Esophagus muscularis mucosa (tissue), 4 donors: ENCODE measurements at places on chromosomes 3 and 15. TPM values are rescaled to one million over a fixed set of nuclear protein-coding genes. Genes with fewer than 3 reads are reported as not detected.

TM6SF1 gene
- 6.9 TPM for total RNA-seq

- no peak for DNase-seq
Measured at GRCh38 chr3:26827169-26827568, 204.6 kb downstream of the LRRC3B start.

DNA sequence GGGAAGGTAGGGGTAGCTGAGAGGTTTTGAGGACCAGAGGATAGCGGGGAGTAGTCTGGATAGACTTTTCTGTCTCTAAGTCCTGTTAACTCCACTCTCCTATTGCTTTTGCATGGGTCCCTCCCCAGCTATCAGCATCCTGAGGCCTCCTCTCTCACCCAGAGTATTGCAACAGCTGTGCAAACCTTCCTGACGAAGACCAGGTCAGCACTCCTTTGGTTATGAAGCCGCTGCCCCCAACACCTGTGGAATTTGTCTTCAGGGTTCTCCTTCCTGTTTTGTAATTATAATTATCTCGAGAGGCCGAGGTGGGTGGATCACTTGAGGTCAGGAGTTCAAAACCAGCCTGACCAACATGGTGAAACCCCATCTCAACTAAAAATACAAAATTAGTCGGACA, 24.8 kb downstream of the TYRO3 start:
- no peak for DNase-seq

DNA sequence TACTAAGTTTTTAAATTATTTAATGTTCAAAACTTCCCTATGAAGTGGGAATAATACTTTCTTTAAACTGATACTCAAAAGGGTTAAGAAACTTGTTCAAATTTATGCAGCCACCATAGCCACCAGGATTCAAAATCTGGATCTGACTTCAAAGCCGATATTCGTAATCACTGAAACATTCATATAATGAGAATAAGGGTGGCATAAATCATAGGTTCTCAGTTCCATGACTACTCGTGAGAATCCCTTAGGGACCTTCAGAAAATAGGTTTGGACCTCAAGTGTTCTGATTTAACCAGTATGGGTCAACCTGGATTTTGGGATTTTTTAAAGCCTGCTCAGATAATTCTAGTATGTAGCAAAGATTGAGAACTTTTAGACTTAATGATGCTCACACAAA, 160.6 kb downstream of the RBMS3 start:
- DNase-seq: no peak

- no peak for DNase-seq
Measured at GRCh38 chr15:41844814-41845213, 6.2 kb downstream of the PLA2G4B start.

DNA sequence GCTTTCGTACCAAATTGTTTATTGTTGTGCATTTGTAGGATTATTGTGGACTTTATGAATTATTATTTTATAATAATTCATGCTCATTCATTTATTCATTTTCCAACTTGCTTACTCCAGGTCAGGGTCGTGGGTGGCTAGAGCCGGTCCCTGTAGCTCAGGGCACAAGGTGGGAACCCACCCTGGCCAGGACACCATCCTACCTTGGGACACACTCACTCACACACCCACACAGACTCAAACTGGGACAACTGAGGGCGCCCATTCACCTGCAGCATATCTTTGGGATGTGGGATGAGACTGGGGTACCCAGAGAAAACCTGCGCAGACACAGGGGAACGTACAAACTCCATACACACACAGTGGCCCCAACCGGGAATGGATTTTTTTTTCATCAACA, 40.6 kb downstream of the SSUH2 start:
- no peak for DNase-seq
